Stimulated activated CD4-positive, alpha-beta T cell treated with anti-CD3 and anti-CD28 coated beads, TNF-alpha, amount 100 ng/mL, for 48 hours (primary cell): ENCODE measurements at places on chromosomes 11 and 22.
A peak's percentile ranks its signal among the peaks of the same experiment; 100 is the strongest.

DNA sequence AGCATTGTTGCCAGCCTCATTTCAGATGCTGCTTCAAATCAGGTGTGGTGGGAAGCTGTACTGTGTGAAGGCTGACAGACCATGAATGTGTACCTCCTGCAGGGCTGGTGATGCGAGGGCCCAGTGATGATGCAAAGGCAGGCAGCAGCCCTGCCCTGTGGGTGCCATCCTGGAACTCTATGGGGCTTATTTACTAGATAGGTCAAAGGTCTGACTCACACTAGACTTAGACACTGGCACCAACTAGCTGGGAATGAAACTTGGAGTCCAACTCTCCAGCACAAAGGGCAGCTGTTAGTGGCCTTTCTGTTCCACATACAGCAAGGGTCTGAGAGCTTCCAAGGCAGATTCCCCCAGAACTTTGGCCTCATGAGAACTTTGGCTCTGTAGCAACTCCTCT lies 138.4 kb downstream of the TTC17 start:
- DNase-seq: no peak

DNA sequence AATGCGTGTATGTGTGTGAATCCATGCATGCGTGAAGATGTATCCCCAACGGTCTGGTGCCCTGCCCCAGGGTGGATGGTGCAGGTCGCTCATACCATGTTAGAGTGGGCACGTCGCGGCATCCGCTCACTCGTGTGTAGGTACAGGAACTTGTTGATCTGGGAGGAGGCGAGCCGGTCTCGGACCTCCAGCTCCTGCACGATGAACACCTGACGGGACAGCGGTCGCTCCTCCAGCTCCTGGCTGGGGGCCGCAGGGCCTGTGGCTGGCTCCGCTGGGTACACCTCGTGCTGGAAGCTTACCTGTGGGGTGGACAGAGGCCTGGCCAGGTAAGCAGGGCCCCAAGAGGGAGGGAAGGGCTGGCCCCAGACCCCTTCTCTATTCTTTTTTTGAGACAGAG lies 18.5 kb downstream of the ATG2A start:
- no peak for DNase-seq

- no peak for DNase-seq
Measured at GRCh38 chr22:46777609-46777970, 15.1 kb downstream of the TBC1D22A start.

GRCh38 chr11:61369372-61370348 lies 7.5 kb downstream of the TMEM138 start:
- DNase-seq: no peak

DNA sequence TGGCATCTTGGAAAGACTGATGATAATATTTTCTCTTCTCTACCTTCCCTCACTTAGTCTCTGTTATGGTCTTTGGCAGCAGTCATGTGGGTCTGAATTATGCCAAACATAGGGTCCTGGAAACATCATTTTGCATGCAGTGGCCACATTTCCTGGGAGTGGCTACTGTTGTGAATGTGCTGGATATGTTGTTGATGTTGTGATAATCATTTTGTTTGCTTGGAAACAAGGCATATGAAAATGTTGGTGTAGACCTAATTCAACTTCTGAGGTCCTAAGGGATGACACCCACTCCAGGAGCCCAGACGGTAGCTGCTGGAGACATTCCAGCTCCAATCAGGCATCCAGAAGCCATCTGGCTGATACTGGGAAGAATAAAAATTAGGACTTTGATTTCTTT lies 109.7 kb downstream of the DCDC1 start:
- DNase-seq: no peak

- no peak for DNase-seq
Measured at GRCh38 chr22:42770941-42771647, 50.4 kb upstream of the A4GALT start.

DNA sequence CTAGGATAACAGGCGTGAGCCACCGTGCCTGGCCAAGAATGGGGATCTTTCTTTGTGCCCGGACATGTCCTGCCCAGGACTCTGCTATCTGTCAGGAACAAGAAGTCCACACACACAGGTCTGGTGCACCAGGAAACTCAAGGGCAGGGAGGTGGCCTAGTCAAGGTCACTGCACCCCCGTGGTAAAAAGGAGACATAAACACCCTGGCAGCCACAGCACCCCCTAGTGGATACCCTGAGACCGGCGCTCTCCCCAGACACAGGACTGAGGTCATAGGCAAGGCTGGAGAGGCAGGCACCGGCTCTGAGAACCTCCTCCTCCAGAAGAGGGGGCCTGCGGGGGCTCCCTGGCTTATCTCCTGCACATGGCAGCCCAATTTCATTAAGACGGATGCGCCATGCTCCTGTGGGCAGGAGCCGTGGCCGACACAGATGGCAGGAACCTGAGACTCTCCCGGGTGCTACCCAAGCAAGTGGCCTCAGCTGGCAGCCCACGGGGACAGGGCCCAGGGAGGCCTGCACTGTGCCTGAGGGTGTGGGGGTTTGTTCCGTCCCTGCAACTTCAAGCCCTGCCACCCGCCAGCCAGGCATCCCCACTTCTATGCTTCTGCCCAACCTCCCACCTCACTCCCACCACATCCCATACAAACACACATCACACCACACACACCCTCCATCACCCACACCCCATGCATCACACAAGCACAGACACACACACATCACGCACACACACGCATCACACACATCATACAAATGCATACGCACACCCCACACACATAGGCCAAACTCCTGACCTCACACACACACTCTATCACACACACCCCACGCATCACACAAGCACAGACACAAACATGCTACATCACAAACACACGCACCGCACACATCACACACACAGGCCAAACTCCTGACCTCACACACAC lies 19.6 kb downstream of the MACROD1 start:
- DNase-seq: peak; percentile 38

DNA sequence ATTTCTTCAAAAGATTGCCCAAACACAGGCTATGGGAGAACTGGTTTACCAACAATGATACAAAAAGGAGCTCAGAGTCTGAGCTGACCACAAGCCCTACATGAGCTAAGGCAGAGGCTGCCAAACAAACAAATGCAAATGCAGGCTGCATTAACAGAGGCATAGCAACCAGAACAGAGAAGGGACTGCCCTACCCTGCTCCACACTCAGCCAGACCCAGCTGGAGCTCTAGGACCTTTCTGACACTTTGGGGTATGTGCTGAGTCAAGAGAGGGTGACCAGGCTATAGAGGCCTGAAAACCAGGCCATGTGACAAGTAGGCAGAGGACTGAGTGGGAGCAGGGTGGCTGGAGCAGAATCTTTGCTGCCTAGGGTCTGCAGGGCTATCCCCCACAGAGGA lies 17.8 kb upstream of the P2RY2 start:
- DNase-seq: no peak

DNA sequence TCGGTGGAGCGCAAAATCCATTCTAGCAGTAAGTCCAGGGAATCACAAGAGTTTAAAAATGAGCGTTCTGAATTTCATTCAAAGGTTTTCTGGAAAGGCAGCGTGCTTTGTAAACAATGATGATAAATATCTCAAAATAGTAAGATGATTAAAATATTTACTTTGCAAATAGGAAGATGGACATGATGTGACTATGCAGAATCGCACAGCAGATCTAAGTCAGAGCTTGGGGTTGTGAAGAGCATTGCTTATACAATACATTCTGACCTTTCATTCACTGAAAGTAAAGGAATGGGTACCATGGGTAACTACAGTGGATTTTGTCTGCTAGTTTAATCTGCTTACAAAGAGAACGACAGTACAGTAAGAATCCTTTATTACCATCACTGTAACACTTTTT lies 77.5 kb downstream of the PPP6R3 start:
- DNase-seq: no peak

- no peak for DNase-seq
Measured at GRCh38 chr22:46537946-46538813, 760 bp upstream of the CELSR1 start.

DNA sequence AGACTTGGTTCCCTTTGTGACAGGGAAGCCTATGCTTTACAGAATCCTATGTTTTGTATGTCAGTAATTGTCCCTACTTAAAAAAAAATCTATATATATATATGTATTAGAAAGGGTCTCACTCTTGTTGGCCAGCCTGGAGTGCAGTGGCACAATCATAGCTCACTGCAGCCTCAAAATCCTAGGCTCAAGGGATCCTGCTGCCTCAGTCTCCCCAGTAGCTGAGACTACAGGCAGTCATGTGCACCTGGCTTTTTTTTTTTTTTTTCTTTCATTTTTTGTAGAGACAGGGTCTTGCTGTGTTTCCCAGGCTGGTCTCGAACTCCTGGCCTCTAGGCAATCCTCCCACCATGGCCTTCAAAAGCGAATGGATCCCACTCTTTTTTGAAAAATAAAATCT lies 2.1 kb upstream of the NEAT1 start:
- no peak for DNase-seq

GRCh38 chr11:85379066-85379465 lies 248.1 kb downstream of the DLG2 start:
- DNase-seq: no peak
